ENCODE measurements at places on chromosomes 7 and 10.

DNA sequence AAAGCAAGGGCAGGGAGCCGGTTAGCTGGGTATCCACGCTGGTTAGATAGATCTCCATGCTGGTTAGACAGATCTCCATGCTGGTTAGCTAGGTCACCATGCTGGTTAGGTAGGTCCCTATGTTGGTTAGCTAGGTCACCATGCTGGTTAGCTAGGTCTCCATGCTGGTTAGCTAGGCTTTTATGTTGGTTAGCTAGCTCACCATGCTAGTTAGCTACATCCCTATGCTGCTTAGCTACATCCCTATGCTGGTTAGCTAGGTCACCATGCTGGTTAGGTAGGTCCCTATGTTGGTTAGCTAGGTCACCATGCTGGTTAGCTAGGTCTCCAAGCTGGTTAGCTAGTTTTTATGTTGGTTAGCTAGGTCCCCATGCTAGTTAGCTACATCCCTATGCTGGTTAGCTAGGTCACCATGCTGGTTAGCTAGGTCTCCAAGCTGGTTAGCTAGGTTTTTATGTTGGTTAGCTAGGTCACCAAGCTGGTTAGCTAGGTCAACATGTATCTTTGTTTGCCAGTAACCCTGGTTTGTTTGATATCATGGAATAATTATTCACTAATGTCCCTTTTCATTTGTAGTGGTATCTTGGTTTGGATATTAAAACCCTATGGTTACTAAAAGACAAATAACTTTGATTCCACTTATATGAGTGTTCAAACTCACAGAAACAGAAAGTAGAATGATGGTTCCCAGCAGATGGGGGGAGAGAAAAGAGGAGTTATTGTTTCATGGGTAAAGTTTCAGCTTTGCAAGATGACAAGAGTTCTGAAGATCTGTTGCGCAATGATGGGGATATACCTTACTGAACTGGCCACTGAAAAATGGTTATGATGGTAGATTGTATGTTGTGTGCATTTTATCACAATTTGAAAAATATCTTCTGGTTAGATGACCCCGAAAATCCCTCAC is 136.2 kb downstream of the PRPF18 start:
- no peak for DNase-seq

DNA sequence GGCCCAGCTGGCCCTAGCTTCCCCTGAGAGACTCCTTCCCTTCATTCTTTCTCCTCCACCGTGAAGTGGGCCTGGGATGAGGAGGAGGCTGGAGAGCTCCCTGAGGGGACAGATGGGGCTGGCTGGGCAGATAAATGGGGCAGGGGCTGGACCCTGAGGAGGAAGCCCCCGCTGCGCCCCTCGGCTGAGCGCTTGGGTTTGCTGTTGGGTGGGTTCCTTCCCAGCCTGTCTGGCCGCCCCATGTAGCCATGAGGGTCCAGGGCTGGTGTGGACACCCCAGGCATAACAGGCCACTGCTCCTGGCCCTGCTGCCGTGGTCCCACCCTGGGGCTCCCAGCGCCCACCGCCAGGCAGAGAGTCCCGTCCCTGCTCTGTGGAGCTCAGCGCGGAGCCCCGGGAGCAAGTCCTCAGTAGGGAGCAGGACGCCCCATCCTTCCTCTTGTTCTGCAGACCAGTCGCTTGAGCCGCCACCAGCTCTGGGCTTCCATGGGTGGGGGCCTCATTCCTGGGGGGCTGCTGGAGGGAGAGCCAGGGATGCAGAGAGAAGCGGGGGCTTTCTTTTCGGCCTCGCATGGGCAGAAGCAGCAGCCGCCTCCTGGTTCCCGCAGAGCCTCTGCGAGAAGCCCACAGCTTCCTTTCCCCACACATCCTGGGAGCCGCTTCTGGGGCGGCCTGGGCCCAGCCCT is 266.4 kb upstream of the TCERG1L start:
- DNase-seq: no peak

DNA sequence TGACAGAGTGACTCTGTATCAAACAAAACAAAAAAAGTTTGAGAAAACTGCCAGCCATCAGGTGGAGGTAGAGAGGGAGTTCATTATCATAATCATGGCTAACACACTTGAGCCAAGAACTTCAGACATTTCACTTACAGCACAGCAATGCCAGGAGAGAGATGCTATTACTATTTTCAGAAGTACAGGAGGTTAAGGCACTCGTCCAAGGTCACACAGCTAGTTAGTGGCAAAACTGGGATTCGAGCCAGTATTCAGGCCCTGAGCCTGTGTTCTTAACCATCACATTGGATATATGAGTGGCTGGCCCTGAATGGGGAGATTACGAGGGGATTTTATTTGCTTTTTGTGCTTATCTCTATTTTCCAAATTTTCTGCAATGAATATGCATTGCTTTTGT is 24.8 kb upstream of the UNC5B start:
- no peak for DNase-seq

DNA sequence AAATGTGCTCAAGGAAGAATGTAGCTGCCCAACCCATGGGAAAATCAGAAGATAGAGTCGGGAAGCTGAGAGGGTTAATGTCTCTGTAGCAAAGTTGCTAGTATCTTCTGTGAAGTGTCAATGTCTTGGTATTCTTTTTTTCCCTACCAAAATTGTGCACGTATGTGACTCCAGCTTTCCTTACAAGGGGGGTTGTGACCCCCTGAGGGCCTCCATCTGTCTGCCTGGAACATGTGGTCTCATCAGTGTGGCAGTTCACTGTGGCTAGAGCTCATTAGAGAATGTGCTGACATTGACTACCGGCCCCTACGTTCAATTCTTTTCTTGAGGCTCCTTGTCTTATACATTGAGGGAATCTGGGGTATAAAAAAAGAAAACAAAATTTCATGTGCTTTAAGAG is 725.2 kb upstream of the CELF2 start:
- no peak for DNase-seq

DNA sequence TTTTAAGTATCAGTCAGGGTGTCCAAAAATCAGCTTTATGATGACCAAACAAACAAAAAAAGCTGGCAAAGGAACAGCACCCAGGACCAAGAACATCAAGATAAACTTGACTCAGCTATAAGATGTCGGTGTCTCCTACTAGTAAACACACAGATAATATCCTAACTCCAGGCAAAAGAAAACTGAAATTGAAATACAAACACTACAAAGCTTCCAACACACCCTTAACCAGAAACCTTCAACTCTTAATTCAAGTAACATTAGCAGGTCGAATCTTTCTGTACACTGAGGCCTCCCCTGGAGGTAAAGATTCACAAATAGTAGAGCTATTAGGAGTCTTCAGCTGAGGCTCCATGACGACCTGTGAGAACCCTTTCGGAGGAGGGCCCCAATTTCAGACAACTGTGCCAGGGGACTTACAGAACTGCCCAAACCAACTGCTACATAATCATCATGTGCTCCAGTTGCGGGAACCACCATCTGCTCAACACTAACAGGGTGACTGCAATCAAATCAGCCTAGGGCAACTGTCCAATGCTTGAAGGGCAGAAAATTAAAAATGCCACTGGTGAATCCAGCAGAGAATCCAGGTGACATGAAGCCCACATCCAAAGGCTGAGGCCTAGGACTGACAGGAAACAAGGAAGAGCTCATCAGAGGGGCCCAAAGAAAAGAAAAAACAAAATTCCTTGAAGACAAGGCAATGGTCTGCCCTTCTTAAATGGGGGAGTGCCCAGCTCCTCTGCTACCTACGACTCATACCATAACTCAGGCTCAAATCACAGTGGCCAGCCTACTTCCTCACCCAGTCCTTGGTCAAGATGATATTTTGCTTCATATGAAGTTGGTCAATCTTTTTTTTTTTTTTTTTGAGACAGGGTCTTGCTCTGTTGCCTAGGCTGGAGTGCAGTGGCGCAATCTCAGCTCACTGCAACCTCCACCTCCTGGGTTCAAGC is 20.0 kb downstream of the XPNPEP1 start:
- no peak for DNase-seq

- no peak for DNase-seq
Measured at GRCh38 chr7:116497708-116498107, 1.8 kb upstream of the CAV2 start.

DNA sequence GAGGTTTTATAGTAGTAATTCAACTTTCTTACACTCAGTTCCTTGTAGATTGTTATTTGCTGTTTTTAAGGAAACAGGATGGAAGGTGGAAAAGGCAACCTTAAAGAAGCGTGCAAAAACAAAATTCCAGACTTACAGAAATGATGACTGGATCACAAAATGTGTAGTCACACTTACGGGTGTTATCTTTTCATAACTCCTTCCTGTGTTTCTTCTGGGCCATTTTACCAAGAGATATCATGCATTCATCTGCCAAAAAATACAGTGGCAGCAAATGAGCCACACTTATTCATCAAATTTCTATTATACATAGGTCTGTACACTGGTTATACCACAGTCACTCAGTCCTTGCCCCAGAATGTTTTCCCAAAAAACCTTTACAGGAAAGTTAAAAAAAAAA is 94.3 kb upstream of the IL6 start:
- no peak for DNase-seq

DNA sequence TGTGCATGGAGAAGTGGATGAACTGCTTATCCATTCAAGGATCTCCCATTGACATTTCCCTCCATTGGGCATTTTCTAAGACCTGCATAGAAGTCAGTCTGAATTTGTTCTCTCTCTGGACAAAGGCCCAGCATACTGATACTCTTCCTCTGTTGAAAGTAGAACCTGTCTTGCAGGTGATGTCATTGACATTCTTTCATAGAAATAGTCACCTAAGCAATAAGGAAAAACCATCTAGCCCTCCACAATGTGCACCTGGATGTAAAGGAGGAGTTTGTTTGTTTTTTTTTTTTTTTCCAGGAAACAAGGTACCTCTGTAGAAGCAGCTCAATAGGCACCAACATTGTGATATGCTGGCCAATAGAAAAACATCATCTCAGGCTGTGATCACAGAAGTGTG is 150.4 kb downstream of the DPY19L1 start:
- no peak for DNase-seq

DNA sequence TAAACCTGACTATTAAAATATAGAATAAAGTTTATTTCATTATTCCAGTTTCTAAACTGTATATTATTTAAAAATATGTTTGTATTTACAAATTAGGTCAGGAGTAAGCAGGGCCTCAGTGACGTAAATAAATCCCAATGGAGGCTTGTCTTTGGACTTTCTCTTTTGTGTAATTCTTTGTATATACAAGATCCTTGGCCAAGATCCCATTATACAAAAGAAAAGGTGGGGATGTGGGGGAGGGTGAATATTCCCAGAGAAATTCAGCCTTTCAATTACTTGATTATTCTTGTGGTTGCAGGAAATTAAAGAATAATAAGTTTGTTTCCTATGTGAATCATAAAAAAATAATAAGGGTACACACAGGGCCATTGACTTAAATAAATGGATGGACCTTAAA is 178.7 kb upstream of the PRPS1L1 start:
- DNase-seq: no peak

Measured in stimulated activated CD4-positive, alpha-beta T cell treated with anti-CD3 and anti-CD28 coated beads, Interleukin-1b, Interleukin-23, amount 100 ng/mL, for 1 hour (primary cell).